ENCODE measurements at places on chromosomes 5 and 9.

GRCh38 chr5:151892393-151892792 is 32.3 kb downstream of the GLRA1 start:
- no peak for DNase-seq

- no peak for DNase-seq
Measured at GRCh38 chr5:126509339-126509738, 85.7 kb downstream of the ALDH7A1 start.

- no peak for DNase-seq
Measured at GRCh38 chr5:143698574-143698973, 113.4 kb upstream of the HMHB1 start.

GRCh38 chr9:133677126-133678010 is 41.2 kb downstream of the DBH start:
- peak; percentile 78 for DNase-seq
